ENCODE measurements at places on chromosomes 13 and 19. TPM values are rescaled to one million over a fixed set of nuclear protein-coding genes. Genes with fewer than 3 reads are reported as not detected.

DNA sequence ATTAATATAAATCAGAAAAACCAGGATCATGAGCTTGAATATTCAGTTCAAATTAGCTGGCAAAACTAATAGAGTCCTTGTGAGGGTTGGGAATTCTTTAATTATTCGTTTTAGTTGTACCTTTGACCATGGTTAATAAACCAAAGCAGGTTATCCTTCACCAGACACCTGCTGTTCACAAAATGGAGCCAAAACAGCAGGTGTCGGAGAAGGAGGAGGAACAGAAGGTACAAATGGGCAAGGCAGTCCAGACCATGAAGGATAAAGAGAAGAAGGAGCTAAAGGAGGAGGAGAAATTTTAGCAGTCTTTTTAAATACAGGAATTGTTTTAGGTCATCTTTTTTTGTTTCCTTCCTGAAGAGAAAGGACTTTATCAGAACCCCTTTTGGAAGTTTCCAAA lies 106.1 kb downstream of the NHLRC3 start:
- no peaks in the 10 kb centered on the region for H3K4me1 ChIP-seq
- peaks cover 12% of the 10 kb centered on the region for H3K27me3 ChIP-seq
- no peaks in the 10 kb centered on the region for H3K36me3 ChIP-seq
- H3K4me3 ChIP-seq, result no peak overlapping the region
- no peak for DNase-seq

Gene BRSK1
- 1.3 TPM for total RNA-seq

GRCh38 chr13:100725472-100725871 lies 50.9 kb upstream of the TMTC4 start:
- DNase-seq, result no peak
- H3K4me1 ChIP-seq, result no peaks in the 10 kb centered on the region
- no peak overlapping the region for H3K4me3 ChIP-seq
- no peaks in the 10 kb centered on the region for H3K36me3 ChIP-seq
- peaks cover 10% of the 10 kb centered on the region for H3K27me3 ChIP-seq

- H3K36me3 ChIP-seq, result peaks cover 38% of the 10 kb centered on the region
- no peaks in the 10 kb centered on the region for H3K27me3 ChIP-seq
- no peak overlapping the region for H3K4me3 ChIP-seq
Observed at GRCh38 chr19:13974073-13974472, 21.8 kb downstream of the DCAF15 start.

- no peak overlapping the region for H3K27ac ChIP-seq
- H3K4me3 ChIP-seq, result no peak overlapping the region
- peaks cover 72% of the 10 kb centered on the region for H3K36me3 ChIP-seq
- DNase-seq, result no peak
- no peaks in the 10 kb centered on the region for H3K27me3 ChIP-seq
Observed at GRCh38 chr13:78625384-78625783, 22.0 kb upstream of the POU4F1 start.
